Omental fat pad (tissue), 4 donors: ENCODE measurements at places on chromosomes 16 and 17.

DNA sequence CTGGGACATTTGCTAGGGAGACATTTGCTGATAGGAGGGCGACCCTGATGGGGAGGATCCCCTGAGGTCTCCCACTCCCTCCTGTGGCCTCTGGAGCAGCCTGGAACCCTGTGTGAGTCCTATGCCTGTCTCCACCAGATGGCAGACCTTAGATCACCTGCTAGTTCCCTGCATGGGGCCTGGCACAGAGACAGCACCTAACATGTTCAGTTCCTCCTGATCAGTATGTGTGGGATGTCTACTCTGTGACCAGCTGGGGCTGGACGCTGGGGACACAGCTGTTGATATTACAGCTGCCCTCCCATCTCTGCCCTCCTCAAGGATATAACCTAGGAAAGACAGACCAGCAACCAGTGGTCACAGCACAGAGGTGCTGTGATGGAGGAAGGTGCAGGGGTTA is 1.1 kb upstream of the ADCY7 start:
- peak; percentile 19 for DNase-seq

- no peak for DNase-seq
These were observed 1.9 kb downstream of the ADAM11 start for GRCh38 chr17:44760474-44761308.

DNA sequence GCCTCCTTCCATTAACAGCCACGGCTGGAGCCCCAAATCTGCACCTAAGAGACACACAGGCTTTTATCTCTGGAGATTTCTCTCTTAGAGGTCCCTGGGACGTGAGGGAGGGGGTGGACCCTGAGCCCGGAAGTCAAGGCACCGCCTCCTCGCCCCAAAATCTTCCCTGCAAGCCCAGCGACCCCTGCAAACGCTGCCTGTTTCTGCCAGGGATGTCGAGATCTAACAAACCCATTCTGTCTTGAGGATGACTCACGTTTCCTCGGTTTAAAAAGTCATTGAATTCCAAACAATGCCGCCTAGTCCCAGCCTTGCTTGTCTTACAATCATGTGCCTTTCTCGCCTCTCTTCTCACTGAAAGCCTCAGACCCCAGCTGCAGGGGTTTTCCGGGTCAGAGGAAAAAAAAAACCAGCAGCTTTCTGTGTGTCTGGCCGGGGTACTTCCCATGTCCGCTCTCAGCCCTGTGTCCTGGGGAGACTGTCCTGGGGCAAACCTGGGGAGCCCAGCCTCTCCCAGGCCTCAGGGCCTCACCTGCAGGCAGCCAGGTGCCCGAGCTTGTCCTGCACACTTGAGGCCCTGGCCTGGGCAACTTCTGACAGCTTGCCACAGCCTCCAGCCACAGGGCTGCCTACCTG is 15.4 kb downstream of the ARL2BP start:
- peak; percentile 19 for DNase-seq

DNA sequence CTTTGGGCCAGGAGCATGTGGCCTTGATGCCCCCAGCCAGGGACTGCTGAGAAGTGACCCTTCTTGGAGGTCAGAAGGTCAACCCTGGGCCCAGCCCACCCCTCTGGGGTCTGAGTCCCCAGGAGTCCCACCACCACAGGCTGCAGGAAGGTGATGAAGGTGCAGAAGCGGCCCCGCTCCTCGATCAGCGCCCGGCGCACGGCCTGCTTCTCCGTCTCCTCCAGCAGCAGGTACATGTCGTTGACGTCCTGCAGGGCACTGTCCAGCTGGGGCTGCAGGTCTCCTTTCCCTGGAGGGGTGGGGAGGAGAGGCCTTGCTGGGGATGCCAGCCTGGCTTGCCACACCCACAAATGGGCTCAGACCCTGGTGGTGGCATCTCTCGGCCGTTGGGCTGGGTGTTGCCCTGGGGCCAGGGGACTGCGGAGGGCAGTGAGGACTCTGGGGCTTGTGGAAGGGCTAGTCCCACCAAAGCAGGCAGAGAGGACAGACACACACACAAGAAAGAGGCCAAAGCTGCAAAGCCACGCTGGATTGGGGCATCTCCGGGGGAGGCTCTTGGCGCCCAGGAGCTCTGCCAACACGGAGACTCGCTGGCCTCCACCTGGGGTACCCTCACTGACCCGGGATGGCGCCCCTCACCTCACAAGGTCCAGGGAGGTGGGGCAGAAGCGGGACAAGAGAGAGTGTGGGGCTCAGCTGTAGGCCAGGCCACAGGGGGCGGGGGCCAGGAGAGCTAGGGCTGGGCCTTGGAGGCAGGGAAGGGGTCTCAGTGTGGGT is 7.5 kb downstream of the MTSS2 start:
- no peak for DNase-seq

DNA sequence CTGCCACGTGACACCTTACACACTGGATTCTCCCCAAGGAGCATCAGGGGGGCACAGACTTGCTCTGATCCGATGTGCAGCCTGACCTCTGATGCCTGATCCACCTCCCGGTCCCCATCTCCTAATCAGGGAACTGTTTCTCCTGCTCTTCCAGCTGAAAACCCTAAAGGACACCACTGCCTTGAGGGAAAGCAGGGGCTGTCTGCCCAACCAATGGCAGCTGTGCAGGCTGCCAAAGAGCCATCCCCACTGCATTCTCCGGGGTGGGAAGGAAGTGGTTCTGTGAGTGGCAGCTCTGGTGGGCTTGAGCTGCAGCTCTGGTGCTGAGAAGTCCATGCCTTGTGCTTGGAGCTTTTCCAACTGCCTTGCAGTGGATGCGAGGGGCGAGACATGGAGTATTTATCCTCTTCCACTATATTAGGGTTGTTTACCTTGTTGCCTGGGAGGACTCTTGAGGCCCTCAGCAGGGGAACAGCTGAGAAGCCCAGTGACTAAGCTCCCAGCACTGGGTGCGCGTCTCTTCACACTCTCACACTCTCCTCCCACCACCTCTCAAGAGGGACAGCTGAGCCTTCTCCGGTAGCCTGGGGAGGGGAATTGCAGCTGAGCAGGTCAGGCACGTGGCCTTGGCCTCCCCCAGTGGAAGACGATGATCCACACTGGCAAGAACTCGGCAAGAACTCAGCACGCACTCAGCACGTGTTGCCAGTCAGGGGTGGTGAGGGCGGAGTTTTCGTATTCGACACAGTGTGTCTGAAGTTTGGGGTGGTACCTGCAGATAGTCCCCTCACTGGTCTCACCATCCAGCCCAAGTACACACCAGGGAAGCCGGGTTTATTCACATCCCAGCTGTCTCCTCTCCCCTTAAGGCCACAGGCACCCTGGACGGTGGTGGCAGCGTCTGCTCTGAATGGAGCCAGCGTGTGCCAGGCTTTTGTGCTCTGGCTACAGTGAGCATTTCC is 21.1 kb upstream of the SPATA32 start:
- no peak for DNase-seq

DNA sequence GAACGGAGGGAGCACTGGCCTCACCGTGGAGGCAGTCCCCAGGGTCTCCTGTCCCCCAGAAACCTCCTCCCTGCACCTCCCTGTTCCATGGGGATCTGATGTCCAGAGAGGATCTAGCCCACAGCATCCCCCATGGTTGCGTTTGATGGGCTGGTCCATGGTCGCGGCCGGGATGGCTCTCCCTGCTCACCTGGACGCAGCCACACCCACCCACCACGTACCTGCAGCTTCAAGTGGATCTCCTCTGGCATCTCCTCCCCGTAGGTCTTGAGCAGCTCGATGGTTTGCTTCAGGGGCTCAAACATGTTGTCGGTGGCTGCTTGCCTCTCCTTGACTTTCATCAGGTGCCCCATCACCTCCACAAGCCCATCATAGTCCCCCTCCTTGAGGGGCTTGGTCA is 47.9 kb downstream of the DNAH17 start:
- no peak for DNase-seq

GRCh38 chr16:50902457-50902856 is 160.6 kb downstream of the CYLD start:
- DNase-seq, result no peak

- DNase-seq, result no peak
These were observed 9.2 kb upstream of the TVP23A start for GRCh38 chr16:10827691-10828341.

DNA sequence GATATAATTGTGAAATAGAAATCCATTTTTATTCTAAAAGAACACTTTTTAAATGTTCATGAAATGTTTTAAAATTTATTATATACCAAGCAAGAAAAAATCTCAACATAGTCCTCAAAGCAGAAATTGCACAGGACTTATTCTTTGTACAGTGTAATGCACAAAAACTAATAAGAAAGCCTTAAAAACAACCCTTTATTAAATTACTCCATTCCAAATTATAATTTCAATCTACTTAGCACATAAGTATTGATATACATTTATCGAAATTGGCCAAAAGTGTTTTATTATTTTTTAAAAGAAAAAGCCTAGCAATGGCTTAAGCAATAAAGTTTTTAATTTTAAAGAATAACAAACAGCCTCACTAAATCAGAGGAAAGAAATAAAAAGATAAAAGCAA is 19.1 kb downstream of the NLRC5 start:
- DNase-seq, result no peak

DNA sequence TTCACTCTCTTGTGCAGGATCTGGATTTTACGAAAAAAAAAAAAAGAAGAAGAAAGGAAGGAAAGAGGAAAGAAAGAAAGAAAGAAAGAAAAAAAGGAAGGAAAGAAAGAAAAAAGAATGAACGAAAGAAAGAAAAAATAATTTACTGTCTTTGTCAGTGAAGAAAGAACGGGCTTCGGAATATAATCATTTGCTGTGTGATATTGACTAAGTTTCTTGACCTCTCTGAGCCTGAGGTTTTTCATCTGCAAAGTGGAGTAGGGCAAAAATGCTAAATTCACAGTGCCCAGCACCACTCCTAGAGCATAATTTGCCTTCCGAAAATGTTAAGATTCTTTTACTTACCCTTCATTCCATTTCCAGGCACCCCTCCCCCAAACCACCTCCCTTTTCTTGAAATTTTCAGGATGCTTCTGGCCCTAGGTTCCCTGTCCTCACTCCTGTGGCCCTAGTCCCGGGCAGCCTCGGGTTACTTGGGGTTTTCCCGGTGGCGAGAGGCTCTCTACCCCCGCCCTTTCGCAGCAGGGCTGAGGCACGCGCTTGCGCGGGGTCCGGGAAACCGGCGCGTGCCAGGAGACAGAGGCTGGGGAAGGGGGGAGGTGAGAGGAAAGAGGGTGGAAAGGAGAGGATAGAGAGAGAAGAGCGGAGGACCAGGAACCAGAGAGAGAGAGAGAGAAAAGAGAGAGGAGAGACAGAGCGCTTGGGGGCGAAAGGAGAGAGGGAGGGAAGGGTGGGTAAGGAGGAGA is at the start of gene CNTNAP1:
Gene CNTNAP1, plus strand, starts transcription at position 556 of the 746 bp plus-strand sequence. CDS start 299 bp downstream, outside the sequence.
- DNase-seq, result no peak

DNA sequence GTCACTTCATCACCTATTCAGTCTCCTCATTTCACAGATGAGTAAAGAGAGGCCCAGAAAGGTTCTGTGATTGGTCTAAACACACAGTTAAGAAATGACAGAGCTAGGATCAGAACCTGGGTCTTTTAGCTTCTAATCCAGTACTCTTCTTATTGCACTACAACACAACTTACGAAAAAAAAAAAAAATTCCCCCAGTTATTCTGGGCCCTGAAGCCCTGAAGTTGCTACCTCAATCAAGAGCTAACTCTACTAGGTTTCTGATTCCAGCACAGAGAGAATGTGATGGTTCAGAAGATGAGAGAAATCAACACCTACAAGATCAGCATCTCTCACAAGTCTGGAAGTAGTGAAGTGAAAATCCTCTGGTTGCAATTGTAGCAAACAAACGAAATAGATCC is 37.3 kb downstream of the GRB7 start:
- DNase-seq, result no peak

DNA sequence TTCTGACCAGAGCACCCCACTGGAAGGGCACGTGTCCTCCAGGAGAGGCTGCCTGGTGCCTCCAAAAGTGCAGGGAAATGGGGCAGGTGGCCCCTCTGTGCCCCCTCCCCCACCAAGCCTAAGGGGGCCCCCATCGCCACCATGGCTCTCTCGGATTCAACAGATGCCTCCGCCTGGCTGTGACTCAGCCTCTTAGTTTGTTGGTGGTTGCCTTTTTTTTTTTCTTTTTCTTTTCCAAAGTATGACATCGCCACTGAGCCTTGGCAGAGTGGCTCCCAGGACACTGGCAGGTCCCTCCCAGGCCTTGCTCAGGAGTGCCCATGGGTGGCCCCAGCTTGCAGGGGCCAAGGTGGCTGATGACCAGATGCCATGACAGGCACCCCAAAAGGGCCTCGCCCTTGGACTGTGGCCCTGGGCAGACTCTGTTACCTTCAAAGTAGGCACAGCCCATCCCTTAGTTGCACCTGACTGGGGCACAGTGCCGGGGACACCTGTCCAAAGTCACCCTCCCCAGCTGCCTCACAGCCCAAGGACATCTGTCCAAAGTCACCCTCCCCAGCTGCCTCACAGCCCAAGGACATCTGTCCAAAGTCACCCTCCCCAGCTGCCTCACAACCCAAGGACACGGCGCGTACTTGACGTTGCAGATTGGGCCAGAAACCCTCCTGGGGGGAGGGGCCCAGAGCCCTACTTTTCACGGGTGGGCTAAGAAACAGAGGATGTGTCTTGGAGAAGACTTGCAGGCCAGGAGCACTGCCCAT is 29.6 kb downstream of the NPTX1 start:
- DNase-seq, result no peak

DNA sequence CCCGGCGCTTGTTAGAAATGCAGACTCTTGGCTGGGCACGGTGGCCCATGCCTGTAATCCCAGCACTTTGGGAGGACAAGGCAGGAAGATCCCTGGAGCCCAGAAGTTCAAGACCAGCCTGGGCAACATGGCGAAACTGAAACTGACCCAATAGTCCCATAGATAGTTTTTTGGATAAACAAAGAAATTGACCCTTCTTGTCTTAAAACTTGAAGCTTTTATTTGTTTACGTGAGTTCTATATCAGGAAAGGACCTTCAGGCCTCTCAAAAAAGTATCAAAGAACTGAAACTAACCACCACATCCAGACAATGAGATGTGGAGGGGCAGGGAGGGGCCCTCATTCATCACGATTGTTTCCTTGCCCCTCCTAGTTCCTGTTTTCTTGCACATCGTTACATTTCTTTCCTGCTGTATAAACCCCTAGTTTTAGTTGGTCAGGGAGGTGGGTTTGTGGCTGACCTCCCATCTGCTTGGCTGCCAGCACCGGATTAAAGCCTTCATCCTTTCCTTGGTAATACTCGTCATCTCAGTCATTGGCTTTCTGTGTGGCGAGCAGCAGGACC is 29.9 kb upstream of the PRM1 start:
- no peak for DNase-seq

GRCh38 chr16:82137822-82138167 is 32.2 kb downstream of the MPHOSPH6 start:
- no peak for DNase-seq

- no peak for DNase-seq
These were observed 24.5 kb downstream of the TRPV2 start for GRCh38 chr17:16439811-16440351.
